ENCODE measurements at places on chromosomes 13 and 19. TPM values are rescaled to one million over a fixed set of nuclear protein-coding genes. Genes with fewer than 3 reads are reported as not detected.

ZNF331 gene
- 9.0 TPM for polyA plus RNA-seq

WDR87 gene
- not detected for polyA plus RNA-seq

GAPDHS gene
- polyA plus RNA-seq: not detected

GRAMD1A gene
- 36.3 TPM for polyA plus RNA-seq

SHISA7 gene
- polyA plus RNA-seq: not detected

SSC5D gene
- polyA plus RNA-seq: 1.4 TPM

CABP5 gene
- not detected for polyA plus RNA-seq

RASGRP4 gene
- polyA plus RNA-seq: 0.61 TPM

GPR12 gene
- polyA plus RNA-seq: 0.08 TPM

GNG8 gene
- polyA plus RNA-seq: not detected

CYSLTR2 gene
- 6.1 TPM for polyA plus RNA-seq

PNMA8C gene
- 0.08 TPM for polyA plus RNA-seq

ERICH4 gene
- not detected for polyA plus RNA-seq

CRX gene
- not detected for polyA plus RNA-seq

CASP14 gene
- not detected for polyA plus RNA-seq

SIGLEC12 gene
- polyA plus RNA-seq: 0.15 TPM

COX6B2 gene
- not detected for polyA plus RNA-seq

KANK3 gene
- polyA plus RNA-seq: 16.9 TPM

PSG6 gene
- polyA plus RNA-seq: not detected

POLD1 gene
- polyA plus RNA-seq: 12.1 TPM

ODAD3 gene
- 0.84 TPM for polyA plus RNA-seq

KCNN1 gene
- 0.03 TPM for polyA plus RNA-seq

NXNL1 gene
- not detected for polyA plus RNA-seq

S1PR2 gene
- 4.3 TPM for polyA plus RNA-seq

TMEM38A gene
- 47.4 TPM for polyA plus RNA-seq

FREM2 gene
- 0.04 TPM for polyA plus RNA-seq

B3GLCT gene
- polyA plus RNA-seq: 5.7 TPM

PLIN5 gene
- polyA plus RNA-seq: 65.0 TPM

IZUMO2 gene
- polyA plus RNA-seq: not detected
